ENCODE measurements at places on chromosomes 13 and 19.

DNA sequence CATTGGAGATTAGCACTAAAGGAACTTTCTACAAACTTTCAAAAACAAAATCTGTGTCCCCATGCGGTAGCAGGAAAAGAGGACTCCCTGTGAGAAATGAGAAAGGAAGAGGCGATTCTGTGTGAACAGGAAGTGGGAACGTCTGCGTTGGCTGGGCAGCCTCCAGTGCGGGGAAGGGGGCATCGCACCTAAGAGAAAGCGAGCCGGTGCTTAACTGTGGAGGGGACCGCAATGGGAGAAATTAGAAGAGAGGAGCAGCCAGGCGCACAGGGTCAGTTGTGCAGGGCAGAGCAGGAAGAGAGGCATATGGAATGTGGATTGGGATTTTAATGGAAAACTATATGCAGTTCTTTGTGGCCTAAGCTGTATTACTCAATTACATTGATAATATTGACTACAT, 77.4 kb upstream of the DOCK9 start:
- DNase-seq: no peak

GRCh38 chr19:2170987-2171348, 7.2 kb downstream of the DOT1L start:
- no peak for DNase-seq

DNA sequence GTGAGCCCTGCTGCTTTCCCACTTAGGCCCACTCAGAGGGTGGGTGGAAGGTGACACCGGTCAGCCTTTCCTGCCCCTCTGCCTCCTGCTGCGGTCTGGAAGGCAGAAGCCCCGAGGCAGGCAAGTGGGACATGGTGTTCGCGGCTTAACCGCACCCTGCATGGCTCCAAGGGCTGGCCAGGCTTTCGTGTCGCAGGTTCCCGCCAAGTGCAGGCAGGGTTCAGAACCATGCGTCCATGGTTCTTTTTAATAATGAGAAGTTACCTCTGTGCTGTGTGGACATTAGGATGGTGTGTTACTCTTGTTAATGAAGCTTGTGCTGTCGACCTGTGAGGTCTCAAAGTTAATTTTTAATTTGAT, 986 bp downstream of the DGKH start:
- no peak for DNase-seq

- no peak for DNase-seq
Measured at GRCh38 chr19:45515807-45516401, 8.6 kb downstream of the VASP start.

DNA sequence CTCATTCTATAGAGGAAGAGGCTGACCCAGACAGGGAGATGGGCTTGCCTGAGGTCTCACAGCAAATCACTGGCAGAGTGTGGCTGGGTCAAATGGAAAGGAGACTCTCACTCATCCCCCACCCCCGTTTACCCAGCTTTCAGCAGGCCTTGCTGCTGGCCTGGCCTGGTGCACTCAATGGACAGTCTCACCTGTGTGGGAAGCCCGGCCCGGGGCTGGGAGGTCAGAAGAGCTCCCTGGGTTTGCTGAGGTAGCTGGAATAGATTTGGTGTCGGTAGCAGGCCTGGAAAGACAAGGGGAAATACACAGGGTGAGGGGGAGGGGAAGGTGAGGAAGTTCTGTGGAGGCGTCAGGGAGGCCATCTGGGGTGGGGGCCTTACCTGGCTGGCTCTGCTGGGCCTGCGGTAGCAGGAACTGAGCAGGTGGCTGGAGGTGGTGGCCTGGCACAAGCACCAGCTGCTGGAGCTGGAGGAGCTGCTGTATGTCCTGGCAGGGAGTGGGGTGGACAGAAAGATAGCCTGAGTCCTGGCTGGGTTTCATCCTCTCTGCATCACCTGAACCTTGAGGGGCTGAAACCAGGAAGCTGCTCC, 23.5 kb downstream of the ZNF574 start:
- no peak for DNase-seq

DNA sequence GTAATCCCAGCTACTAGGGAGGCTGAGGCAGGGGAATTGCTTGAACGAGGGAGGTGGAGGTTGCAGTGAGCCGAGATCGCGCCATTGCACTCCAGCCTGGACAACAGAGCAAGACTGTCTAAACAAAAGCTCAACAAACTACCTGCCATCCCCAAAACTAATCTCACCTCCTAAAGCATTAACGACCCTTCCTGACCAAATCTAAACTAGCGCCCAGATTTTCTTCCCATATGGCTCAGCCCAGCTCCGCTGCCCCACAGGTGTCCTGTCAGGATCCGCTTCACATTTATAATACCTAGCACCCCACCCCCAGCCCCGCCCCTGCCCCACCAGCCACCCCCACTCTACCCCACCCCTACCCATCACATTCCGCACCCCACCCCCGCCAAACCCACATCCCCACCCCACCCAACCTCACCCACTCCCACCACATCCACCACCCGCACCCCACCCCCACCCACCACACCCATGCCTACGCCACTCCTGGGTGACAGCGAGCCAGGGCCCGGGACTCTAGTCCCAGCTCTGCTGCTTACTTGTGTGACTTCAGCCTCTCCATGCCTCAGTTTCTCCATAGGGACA, 599 bp downstream of the C19orf12 start:
- no peak for DNase-seq

GRCh38 chr19:17687857-17688784, at the start of gene UNC13A:
Gene UNC13A, minus strand, starts transcription at chr19:17688354. Its CDS starts 155 bp downstream, at chr19:17688199.
- no peak for DNase-seq

DNA sequence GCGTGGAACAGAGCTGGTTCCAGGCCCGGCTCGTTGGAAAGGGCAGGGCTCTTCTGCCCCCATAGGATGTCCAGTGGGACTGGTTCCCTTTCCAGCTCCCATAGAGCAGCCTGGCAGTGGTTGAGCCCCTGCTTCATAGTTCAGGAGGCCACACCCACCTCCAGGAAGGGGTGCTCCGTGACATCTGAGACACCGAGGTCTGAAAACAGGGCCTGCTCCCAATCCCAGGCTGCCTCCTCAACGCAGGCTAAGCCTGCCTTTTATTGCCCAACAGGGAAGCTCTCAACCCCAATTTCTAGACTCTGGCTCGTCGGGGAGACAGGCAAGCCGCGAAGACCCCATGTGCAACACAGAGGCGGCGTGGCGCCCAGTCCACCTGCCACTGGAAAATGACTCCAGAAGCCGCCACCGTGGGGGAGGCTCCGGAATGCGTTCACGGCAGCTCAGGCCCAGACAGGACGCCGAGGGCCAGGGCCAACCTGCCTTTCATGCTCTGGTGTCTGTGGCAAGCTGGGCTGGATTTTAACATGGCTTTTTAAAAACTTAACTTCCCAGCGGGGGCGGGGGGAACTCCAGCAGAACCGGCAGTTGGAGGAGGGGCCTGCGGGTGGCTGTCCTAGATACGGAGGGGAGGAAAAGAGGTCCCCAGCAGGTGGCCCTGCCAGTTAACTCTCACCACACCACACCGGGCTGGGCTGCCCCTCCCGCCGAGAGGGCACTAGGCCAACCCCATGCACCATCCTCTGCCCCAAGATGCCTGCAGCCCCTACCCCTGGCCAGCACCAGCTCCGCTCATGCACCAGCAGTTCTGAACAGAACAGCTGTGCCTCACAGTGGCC, 17.9 kb upstream of the TINCR start:
- no peak for DNase-seq

DNA sequence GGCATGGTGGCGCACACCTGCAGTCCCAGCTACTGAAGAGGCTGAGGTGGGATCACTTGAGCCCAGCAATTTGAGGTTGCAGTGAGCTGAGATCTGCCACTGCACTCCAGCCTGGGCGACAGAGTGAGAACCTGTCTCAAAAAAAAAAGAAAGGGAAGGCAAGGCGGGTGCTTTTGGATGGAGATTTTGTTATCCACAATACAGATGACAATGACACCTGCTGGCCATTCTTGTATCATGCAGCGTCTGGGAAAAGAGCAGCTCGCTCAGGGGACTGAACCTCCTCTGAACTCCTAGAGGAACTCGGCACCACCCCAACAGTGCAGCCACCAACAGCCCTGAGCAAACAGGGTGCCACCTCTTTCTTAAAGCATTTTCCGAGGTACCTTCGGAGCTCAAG, 22.8 kb downstream of the HAUS8 start:
- DNase-seq: no peak

- DNase-seq: no peak
Measured at GRCh38 chr19:45110851-45111266, 17.9 kb downstream of the PPP1R37 start.

- no peak for DNase-seq
Measured at GRCh38 chr19:51421229-51422052, 4.0 kb upstream of the SIGLEC10 start.

DNA sequence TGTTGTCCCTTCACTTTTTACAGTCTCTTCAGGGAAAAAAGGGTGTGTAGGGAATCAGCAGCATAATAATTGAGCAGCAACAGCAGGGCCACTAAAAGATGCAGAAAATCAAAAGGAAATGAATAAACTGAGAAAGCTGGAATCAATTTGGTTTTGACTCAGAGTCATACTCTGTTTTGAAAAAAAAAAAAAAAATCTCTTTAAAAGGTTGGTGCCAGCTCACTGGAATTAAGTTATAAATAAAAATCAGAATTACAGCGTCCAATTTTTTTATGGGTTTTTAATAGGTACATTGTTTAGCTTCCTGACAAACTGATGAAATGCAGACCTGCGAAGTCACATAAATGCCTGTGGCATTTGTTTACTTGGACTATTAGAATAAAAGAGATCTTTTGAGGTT, 231.9 kb downstream of the COG6 start:
- no peak for DNase-seq

- no peak for DNase-seq
Measured at GRCh38 chr13:113666951-113667701, at the start of gene GRK1. Gene GRK1, plus strand, starts transcription at chr13:113667219. Its CDS starts 168 bp downstream, at chr13:113667387.

DNA sequence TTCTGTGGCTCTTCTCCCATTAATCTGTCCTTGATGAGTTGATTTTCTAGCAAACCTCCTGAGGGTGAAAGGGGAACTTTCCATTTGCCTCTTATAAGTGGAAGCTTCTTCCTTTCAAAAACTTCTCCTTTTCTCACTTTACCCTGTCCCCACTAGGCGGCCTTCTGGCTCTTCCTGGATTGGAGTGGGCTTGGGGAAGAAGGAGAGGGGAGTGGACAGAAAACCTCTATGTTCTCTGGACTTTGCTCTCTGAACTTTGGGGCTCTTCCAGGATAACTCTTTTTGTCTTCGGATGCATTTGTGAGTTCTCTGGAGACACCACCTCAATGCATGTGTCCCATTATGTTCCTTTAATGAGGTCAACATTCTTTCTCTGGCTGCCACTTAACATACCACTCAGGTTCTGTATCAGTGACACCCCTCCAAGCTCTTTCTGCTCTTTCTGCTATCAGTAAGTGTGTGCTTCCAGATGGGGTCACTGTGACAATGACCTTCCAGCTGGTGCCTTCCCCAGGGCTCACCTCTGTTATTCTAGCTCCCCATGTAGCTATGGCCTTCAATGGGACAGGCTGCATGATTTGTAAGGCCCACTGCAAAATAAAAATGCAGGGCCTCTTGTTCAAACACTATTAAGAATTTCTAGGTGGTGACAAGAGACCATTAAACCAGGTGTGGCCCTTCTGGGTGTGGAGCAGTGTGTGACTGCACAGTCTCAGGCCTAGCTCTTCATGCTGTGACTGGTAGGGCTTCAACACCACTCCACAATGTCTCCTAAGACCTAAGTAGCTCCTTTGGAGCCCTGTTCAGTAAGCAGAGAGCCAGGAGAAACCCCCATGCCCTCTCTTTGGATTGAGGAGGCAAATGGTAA, 389.2 kb downstream of the EFNB2 start:
- no peak for DNase-seq

DNA sequence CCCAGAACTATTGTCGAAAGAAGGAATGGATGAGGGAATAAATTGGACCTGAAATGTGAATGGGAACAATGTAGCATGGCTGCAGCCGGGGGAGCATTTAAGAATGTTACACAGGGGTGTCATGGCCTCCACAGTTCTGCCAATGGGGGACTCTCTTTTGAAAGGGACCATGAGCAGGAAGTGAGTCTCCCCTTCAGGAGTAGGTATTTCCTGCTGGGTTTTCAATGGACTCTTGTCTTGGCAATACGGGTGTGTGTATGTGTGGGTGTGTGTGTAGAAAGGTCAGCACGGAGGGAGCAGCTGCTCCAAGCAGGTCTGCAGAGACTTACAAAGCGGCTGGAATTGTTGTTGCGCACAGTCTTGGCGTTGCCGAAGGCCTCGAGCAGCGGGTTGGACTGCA, 24.4 kb downstream of the MYO1F start:
- no peak for DNase-seq

DNA sequence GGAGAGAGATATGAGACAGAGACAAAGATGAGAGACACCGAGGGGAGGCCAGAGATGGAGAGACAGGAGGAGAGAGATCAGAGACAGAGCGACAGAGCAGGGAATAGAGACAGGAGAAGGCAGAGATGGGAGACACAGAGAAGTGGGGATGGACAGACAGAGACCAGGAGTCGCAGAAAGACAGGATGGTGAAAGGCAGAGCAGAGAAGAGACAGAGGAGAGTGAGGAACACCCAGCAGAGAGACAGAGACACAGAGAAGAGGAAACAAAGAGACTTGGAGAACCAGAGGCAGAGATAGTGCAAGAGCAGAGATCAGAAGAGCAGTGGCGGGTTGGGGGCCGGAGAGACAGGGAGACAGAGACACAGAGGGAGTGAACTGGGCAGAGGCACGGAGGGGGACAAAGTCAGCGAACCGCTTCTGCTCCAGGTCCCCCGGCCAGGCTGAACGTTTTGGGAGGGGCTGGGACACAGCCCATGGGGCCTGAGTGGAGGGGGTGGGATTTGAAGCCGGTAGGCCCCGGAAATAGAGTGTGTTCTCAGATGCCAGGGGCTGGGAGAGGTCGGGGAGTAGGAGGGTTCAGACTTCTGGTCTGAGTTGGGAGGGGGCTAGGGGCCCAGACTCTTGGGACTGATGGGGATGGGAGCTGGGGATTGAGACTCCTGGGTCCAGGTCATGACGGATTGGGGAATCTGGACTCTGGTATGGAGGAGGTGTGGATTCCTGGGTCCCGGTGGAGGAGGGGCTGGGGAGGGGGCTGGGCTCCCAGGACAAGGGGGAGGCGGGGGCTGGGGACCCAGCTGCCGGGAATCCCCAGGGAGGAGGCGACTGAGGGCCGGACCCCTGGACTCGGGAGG, 654 bp downstream of the ZNF579 start:
- no peak for DNase-seq

- DNase-seq: no peak
Measured at GRCh38 chr19:5961969-5962945, 15.7 kb downstream of the RANBP3 start.

- no peak for DNase-seq
Measured at GRCh38 chr13:33763021-33763420, 54.9 kb upstream of the RFC3 start.

Data from SIG-M5 (cell line).